AG20443 (cell line): ENCODE measurements at places on chromosomes 1 and 21.

- no peak for DNase-seq
Measured at GRCh38 chr1:64176659-64177058, 26.8 kb upstream of the UBE2U start.

DNA sequence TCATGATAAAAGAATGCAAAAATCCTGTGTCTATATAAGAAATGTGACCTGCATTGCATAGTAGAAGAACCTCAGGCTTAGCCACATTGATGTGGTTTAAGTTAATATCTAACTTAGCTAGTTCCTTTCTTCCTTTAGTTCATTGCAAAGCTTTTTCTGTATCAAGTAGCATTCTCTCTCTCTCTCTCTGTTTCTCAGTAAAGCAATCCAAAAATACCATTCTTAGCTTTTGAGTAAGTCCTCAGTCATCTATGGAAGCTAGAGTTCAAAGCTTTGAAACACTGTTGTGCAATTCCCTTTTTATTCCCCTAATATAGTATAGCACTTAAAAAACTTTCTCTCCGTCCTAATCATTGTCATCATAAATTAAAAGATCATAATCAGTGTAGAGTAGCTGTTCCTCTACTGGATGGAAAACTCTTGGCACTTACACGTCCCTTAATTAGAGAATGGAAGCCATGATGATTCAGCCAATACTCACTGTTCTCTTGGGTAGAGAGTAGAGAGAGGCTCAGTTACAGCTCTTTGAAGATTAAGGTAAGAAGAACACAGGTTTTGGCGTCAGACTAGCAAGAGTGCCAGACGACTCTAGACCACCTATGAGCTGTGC lies 350.3 kb upstream of the LYPLAL1 start:
- peak; percentile 53 for DNase-seq

GRCh38 chr1:203045821-203046594 lies 19.7 kb downstream of the PPFIA4 start:
- no peak for DNase-seq

DNA sequence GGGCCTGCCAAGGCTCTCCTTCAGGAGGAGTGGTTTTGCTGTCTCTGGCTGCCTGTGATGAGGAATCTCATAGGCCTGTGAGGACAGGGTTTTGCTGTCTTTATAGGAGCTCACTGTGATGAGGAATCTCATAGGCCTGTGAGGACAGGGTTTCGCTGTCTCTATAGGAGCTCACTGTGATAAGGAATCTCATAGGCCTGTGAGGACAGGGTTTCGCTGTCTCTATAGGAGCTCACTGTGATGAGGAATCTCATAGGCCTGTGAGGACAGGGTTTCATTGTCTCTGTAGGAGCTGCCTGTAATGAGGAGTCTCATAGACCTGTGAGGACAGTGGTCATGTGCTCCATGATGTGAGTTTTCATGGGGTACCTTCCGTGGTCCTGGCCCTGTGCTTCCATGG lies 29.0 kb downstream of the CLIC6 start:
- DNase-seq = no peak

DNA sequence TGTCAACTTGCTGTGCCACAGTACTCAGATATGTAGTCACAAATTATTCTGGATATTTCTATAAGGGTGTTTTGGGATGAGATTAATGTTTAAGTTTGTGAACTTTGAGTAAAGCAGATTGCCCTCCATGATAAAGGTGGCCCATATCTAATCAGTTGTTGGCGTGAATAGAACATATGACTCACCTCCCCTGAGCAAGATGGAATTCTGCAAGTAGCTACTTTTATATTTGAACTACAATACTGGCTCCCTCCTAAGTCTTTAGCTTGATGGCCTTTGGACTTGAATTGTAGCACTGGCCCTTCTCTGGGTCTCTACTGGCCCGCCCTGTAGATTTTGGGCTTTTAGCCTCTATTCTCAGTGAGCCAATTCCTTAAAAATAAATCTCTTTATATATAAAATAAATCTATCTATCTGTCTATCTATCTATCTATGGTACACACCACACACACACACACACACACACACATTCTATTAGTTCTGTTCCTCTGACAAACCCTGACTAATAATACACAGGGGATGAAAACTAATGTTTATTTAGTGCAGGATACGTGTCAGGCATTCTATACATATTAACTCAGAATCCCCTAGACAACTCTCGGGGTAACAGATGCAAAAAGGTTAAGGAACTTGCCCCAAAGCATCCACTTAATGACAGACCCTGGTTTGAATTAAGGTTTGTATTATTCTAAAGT lies 37.9 kb upstream of the PDC start:
- no peak for DNase-seq

DNA sequence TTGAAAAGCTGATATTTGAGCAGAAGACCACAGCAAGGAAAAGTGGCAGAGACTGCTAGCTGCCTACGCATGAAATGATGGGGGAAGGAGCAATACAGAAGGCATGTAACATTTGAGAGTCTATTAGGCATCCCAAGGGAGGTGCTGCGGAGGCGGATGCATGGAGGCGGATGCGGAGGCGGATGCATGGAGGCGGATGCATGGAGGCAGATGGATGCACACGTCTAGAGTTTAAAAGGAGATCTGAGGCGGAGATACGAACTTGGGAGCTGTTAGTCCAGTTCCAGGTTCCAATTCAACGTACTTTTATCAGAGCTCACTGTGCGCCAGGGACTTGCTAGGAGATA lies 744 bp upstream of the DDX20 start:
- DNase-seq = peak; percentile 60

- no peak for DNase-seq
Measured at GRCh38 chr1:8006037-8006963, 19.8 kb downstream of the ERRFI1 start.

GRCh38 chr1:206748348-206749030 lies 22.1 kb upstream of the IL19 start:
- DNase-seq = no peak

DNA sequence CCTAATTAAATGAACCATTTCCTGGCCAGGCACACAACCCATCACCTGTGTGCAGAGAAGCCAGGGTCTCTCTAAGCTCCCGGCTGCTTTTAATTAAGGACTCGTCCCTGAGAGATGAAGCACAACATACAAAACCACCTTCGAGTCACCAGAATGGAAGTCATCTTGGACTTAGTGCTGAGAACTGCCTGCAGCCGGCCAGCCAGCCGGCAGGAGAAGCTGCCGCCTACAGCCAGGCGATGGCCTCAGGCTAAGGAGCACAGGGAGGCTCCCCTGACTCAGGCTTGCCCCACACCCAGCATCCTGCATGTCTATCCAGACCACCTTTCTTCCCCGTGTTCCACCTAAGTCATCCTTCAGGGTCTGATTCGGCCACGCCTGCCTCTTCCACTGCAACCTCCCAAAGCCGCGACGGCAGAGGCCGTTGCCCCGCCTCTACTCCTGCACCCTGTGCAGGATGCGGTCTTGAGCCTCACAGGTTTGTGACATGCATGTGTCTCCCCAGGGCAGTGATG lies 83.6 kb downstream of the SLC66A1 start:
- DNase-seq = peak; percentile 83
